ENCODE measurements at places on chromosomes 3 and 15.

DNA sequence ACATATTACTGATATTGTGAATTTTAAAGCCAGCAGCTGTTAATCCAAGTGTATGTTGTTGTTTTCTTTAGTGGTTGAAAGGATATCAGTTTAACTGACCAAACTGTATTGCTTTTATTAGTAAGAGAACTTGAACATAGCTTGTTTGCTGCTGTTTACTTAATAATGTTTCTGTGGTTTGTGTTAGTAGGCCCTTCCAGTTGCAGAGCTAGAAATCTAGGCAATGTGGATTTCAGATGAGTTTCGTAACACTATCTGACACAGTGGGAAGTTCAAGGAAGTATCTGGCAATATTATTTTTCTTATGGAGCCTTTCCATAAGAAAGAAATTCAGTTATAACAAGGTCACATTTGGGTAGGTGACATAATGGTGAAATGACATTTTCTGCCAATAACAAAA lies 18.5 kb downstream of the ZNF609 start:
- no peak for DNase-seq

- no peak for DNase-seq
Measured at GRCh38 chr15:42992626-42993025, 72.0 kb upstream of the TTBK2 start.

DNA sequence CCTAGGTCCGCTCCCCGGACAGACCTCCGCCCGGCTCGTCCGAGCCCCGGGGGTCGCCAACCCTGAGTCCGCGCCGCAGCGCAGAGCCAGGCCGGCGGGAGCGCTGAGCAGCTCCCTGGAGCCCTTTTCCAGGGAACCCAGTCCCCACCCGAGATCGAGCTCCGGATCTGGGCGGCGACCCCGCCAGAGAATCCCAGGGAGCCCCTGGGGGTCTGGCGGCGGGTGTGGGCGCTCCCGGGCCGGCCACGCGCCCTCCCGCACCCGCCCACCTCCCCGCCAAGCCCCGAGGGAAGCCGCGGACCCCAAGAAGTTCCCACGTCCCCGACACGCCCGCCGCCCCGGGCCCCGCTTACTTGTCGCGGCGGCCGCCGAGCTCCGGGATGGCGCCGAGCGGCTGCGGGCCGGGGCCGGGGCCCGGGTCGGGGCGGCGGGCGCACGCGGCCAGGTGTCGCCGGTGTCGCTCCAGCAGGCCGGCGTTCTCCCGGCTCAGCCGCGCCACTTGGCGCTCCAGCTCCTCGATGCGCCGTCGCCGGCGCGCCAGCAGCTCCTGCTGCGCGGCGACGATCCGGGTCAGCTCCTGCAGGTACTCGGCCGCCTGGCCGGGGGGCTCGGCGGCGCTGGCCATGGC lies 137.7 kb downstream of the NUP210 start:
- DNase-seq, result no peak

- no peak for DNase-seq
Measured at GRCh38 chr15:75235760-75236729, 22.1 kb upstream of the GOLGA6C start.

DNA sequence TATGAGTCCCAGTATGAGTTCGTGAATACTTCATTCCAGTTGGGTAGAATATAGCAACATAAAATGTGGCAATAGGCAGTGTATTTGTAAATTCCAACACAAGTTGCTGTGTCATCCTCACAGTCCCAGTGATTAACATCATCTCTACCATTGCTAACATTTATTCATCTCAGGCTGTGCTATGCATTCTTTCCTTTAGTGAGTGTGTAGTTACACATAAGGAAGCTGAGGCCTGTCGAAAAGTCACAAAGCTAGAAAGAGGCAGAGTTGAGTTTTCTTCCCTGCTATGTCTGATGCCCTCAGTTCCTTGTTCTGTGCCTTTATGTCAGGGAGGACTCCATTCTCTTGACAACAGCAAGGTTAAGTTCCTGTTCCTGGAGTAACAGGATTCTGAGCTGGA lies 96.4 kb downstream of the FNDC3B start:
- no peak for DNase-seq

DNA sequence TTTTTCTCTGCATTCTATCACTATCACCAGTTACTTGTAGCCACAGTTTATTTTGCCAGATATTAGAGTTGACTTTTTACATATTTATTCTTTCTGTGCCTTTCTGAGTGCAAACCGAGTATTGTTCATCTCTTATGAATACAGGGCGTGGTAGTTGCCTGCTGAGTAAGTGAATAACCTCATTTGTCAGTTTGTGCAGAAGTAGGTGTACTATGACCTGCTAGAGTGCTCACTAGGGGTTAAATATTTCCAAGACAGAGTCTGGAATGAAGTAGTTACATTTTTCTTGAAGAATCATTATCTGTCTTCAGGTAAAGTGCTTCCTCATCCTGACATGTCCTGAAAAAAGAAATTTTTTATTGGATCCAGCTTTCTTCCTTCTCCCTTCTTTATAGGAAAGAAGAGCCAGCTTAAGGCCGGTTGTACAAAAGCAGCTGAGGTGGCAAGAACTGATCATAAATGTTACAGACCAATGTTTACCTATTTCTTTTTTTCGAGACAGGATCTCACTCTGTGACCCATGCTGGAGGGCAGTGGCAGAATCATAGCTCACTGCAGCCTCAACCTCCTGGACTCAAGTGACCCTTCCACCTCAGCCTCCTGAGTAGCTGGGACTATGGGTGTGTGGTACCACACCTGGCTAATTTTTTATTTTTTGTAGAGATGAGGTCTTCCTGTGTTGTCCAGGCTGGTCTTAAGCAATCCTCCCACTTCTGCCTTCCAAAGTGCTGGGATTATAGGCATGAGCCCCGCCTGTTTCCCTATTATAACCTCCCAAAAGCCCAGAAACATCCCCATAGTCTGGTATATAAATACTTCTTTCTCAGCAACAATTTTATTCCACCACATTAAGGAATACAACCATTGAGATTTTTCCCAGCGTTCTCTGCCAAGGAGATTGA lies 182.5 kb downstream of the TPRG1 start:
- no peak for DNase-seq

GRCh38 chr15:84721371-84721770 lies 5.4 kb upstream of the SEC11A start:
- DNase-seq, result no peak

DNA sequence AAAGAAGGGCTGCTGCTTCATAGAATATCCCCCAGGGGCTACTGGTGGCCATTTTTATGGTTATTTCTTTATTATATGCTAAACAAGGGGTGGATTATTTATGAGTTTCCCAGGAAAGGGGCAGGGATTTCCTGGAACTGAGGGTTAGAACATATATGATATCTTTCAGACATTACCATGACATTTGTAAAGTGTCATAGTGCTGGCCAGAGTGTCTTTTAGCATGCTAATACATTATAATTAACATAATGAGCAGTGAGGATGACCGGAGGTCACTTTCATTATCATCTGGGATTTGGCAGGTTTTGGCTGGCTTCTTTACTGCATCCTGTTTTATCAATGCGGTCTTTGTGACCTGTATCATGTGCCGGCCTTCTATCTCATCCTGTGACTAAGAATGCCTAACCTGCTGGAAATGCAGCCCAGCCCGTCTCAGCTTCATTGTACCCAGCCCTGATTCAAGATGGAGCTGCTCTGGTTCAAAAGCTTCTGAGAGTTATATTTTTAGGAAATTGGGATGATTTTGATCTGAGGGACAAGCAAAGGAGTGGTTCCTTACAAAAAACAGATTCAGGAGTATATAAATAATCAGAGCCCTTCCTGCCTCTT lies 9.1 kb upstream of the ZBTB20 start:
- DNase-seq, result no peak

- DNase-seq, result no peak
Measured at GRCh38 chr3:62982795-62983455, 107.7 kb upstream of the CADPS start.

DNA sequence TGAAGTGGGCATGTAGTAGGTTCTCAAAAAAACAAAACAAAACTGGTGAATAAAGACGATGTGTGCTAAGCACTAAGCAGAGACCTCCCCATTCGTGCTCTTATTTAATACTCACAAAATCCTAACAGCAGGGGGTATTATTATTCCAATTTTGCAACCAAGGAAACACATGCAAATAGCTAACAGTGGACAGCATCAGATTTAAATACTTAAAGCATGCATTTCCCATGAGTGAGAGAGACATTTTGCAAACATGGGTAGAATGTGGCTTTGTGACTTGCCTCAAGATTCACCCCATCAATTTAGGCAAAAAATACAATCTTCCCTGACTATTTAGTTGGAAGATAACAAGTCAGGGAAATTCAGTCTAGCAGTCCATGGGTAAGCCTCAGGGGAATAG lies 946.2 kb upstream of the CFAP20DC start:
- DNase-seq, result no peak

All from NCI-H510A (cell line).